Liver (tissue), 10 donors: ENCODE measurements at places on chromosomes 6 and 20. TPM values are rescaled to one million over a fixed set of nuclear protein-coding genes. Genes with fewer than 3 reads are reported as not detected.

Gene KIF25
- not detected for polyA plus RNA-seq

Gene TGM2
- polyA plus RNA-seq, result 106 TPM

Gene SMLR1
- polyA plus RNA-seq, result 40.8 TPM

Gene SPINT4
- polyA plus RNA-seq, result not detected

Gene IMPG1
- polyA plus RNA-seq, result not detected

Gene ALDH5A1
- polyA plus RNA-seq, result 18.2 TPM

Gene LY6G6C
- not detected for polyA plus RNA-seq

Gene NKAIN2
- polyA plus RNA-seq, result 0.05 TPM

Gene SLC35D3
- polyA plus RNA-seq, result not detected
